NCI-H748 treated with DMSO at 0.1 percent for 48 hours (cell line): ENCODE measurements at places on chromosomes 2 and 18.

DNA sequence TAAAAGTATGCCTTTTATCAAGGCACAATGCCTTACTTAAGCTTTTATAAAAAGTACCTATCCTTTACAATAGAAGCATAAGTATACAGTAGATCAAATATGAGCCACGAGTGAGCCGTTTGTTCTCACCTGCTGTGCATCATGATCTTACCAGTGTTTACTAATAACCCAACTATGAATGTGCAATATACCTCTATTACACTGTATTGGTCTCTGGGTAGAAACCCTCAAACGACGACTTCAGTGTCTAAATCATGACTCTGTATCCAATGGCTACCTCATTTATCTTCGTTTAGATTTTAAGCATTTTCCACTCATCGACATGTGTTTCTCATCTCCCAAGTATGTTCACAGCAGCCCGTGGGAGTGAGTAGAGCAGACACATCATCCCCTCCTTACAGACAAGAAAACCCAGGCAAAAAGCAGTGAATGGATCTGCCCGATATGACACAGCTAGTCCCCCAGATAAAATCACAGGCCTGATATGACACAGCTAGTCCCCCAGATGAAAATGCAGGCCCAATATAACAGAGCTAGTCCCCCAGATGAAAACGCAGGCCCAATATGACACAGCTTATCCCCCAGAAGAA, 279.8 kb downstream of the TNS1 start:
- DNase-seq, result no peak

DNA sequence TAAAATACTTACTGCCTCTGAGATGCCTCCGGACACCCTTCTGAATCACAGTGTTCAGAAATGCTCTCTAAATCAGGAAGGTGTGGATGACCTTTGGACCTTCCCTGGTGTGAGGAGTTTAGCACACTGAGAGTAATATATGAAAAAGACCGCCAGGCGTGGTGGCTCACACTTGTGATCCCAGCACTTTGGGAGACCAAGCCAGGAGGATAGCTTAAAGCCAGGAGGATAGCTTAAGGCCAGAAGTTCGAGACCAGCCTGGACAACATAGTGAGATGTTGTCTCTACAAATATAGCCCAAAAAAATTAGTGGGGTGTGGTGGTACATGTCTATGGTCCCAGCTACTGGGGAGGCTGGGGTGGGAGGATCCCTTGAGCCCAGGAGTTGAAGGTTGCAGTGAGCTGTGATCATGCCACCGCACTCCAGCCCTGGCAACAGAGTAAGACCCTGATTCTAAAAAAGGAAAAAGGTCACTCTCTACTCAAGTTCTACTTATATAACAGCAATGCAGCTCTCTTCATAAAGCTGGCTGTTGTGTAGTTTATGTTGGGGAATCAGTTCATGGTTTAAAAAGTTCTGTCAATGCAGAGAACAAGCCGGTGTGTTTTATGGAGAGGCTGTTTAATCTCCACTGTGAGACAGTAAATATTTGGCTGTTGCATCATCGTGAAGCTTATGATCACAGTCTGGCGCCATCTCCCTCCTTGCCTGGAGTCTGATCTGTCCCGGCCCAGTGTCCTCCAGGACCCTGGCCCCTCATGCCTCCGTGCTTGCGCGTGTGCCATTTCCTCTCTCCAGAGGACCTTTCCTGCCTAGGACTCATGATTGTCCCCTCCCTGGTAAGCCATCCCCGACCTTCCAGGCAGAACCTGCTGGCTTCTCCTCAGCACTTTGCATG, 184.5 kb downstream of the FAM210A start:
- no peak for DNase-seq

- no peak for DNase-seq
Measured at GRCh38 chr2:191311-192190, 72.3 kb downstream of the SH3YL1 start.

- no peak for DNase-seq
Measured at GRCh38 chr2:198483051-198483450, 678.7 kb downstream of the PLCL1 start.

DNA sequence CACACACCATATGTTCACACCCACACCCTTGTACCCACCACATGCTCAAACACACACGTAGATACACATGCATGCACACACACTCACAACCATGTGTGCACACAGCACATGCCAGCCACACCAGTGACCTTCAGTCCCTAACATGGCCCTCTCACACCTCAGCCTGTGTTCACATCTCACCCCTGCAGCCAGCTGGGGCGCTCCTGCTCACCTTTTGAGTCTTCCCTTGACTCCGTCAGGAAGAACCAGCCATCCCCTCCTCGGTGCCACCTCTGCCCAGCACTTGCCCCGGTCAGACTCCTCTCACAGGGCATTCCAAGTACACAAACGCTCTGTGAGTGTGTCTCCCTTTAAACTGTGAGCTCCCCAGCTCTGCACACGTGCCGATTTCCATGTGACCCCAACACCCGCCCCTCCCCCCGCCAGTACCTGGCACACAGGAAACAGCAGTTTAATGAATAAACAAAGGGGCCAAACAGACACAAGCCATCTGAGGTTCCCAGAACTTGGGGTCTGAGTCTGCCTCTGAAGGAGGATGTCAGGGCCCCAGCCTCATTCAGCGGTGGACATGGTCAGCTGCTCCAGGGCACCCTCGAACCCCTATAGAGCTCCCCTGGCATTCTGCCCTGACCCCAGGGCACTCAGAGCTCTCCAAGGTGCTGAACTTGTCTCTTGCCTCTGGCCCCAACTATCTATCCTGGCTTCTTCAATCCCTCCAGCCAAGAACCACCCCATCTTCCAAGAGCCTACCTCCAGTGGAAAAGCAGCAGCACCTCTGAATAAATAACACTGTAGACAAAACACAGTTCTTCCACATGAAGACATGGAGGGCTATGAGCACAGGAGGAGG, 252.9 kb downstream of the ATAD2B start:
- DNase-seq, result no peak

DNA sequence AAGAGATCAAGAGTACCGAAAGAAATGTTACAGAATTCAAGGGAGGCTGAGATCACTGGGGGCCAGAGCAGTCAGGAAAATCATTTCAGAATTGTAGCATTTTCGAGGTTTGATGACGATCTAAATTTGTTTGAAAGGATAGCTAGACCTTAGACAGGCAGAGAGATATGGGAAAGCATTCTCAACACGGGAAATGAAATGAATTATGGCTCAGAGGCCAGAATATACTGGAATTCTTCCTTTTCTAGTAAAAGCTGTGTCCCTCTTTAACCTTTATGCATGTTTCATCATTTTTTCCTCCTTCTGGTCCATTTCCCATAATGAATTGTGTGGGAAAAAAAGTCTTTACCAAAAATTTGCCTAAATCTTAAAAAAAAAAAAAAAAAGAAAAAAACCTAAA, 78.8 kb downstream of the NABP1 start:
- DNase-seq, result no peak

GRCh38 chr2:50547521-50547920, 484.4 kb downstream of the NRXN1 start:
- no peak for DNase-seq

- no peak for DNase-seq
Measured at GRCh38 chr2:17226941-17227490, 291.2 kb downstream of the RAD51AP2 start.

GRCh38 chr2:216319771-216320170, 52.5 kb downstream of the MARCHF4 start:
- no peak for DNase-seq

DNA sequence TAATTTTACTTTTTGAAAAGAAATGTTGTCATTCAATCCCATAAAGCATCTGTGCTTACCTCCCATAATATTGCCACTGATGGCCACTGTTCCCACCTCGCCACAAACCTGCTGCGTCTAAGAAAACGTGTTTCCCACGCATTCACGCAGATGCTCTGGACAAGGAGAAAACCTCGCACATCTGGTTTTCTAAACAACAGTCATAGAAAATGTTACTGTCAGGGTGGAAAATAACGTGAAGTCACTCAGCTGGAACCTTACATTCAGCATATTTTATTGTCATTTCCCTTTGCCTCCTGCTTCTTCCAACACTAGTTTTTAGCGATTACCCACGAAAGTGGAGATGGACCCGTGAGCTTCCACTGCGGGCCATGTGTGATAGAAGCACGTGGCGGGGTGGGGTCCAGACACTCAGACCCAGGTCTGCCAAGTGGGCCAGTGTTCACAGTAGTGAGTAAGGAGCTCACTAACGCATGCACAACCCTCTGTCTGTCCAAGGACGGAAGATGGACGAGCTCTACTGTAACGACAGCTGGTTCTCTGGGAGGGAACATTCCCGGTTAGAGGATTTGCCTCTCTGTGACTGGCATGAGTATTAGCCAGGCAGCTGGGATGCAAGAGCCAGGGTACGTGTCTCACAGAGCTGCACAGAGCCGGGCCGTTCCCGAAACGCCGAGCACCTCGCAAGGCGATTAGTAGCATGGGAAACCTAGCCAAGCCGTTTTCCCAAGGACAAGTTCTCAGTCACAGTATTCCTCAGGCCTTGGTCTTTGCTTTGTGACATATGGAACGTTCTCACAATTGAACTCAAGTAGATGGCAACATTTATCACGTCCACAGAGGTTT, 94.5 kb downstream of the MTCL1 start:
- DNase-seq, result no peak

DNA sequence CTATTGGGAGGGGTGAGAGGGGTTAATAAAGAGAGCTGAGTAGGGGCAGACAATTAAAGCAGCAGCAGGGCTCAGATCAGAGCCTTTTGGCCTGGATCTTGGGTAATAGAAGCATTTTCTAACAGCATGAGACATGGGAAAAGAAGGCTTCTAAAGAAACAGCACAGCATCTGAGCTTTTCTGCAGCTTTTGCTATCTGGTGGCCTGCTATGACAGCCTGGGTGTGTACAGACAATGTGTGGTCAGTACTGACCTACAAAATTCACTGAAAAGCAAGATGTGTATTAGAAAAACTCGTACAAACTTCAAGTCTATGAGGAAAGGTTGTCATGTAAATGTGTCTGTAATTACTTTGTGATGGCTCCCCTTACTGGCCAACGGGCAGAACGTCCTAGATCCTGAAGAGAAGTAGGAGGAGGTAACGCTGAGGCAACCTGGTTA, 95.6 kb downstream of the GALNT3 start:
- peak; percentile 91 for DNase-seq

- DNase-seq, result no peak
Measured at GRCh38 chr2:153213022-153213421, 265.5 kb downstream of the RPRM start.

DNA sequence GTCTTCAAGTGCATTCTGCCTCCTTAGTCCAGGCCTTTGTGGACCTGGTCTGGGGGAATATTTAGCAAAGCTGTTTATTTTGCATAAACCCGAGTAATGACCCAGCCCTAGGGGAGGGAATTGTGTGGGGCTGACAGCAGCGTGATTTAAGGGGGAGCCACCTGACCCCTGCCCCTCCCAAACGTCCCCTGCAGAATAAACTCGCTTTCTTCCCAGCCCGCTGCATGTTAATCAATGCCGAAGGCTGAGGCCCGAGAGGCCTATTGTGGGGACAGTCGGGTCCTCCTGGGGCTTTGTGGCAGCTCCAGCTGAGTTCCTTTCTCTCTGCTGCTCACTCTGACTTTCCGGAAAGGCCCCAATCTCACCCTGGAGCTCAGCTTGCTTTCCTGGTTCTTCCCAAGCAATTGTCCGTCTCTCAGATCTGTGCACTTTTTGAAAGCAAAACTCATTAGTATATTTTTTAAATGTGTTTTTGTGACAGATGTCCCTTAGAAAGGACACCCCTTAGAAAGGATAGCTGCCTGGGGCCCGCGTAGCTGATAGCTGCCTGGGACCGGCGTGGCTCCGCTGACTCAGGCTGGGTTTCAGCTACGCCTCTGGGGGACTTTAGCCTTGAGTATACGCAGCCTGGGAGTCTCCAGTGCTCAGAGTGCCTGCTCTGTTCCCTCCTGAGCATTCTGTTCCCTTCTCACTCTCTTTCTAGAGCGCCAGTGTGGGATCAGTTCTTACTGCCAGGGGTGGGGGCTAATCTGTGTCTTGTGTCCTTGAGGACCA, 158.3 kb downstream of the GLI2 start:
- DNase-seq, result no peak

GRCh38 chr2:7432436-7432835, 515.2 kb downstream of the RNF144A start:
- no peak for DNase-seq

GRCh38 chr2:42053791-42054701, 6.2 kb downstream of the PKDCC start:
- no peak for DNase-seq

DNA sequence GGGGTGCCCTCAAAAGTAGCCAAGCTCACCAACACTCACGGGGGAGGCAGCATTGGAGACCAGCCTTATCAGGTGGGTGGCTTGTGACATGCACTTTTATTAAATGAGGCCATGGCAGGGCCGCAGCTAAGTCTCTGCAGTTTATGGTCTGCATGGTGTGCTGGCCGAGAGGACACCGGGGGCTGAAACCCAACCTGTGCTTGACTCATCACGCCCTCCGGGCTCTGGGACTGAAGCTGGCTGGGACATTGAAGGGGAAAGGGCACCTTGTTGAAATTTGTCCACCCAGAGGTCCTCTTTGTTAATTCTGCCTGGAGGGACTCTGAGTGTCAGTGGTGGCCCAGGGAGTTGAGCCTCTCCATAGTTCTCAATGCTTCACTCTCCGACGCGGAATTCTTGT, 17.7 kb upstream of the NTSR2 start:
- DNase-seq, result no peak

GRCh38 chr18:69684789-69685188, 262.9 kb downstream of the CD226 start:
- DNase-seq, result no peak

DNA sequence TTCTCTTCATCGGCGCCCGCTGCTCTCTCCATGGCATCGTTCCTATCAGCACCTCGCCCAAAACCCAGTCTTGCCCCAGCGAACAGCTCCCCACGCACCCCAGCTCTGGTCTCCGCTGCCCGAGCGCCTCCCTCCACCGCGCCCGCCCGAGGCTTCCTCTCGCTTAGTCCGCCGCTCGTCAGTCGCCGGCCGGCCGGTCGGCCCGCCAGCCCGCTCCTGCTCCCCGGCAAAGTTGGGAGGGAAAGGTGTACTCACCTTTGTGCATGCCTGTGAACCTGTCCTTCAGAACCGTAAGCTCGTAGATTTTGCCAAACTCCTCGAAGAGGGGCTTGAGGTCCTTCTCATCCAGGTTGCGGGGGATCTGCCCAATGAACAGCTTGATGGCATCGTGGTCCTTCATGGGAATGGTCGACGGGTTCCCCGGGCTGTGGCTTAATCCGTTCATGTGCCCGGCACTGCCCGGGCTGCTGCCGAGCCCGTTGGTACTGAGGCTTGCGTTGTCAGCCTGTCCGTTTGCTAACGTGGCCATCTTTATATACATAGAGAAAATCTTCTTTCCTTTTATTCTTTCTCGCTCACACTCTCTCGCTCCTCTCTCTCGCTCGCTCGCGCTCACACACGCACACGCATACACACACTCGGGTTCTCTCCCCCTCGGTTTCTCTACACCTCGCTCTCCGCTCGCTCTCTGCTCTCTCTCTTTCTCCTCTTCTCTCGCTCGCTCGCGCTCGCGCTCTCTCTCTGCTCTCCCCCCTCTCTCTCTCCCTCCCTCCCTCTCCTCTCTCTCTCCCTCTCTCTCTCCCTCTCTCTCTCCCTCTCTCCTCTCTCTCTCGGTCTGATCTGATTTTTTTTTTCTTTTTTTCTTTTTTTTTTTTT, at the start of gene CELF4:
TSS of gene CELF4 (minus strand) at position 698 of the 876 bp plus-strand sequence.
- peak; percentile 71 for DNase-seq
